GM19239 (cell line): ENCODE measurements at places on chromosomes 3 and 15.

DNA sequence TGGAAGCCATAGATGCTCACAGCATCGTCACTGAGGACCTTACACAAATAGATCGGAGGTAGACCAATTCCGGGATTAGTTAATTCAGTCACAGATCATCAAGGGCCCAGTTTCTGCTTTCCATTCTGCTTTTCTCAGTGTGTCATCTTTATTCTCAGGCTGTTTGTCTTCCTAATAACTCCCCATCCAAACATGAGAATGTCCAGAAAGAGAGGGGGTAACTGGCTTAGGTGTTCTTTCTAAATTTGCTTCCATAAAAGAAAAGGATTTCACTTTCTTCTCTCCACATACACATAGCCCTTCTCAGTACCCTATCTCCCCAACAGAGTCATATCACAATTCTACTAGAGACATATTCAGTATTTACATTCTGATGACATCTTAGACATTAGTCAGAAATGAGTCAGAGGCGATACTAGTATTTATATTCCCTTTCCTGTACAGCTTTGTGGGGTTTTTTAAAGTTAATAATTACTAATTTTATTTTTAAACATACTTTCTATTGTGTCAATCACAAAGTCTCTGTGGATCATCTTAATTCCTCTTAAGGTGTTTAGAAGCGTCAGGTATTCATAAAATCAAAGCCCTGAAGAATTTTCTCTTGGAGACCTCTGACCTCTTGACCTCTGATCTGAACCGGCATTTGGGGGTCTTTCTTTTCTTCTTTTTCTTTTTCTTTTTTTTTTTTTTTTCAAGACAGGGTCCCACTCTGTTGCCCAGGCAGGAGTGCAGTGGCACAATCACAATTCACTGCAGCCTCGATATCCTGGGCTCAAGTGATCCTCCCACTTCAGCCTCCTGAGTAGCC lies 24.3 kb upstream of the IL12A start:
- peak; percentile 42 for DNase-seq

DNA sequence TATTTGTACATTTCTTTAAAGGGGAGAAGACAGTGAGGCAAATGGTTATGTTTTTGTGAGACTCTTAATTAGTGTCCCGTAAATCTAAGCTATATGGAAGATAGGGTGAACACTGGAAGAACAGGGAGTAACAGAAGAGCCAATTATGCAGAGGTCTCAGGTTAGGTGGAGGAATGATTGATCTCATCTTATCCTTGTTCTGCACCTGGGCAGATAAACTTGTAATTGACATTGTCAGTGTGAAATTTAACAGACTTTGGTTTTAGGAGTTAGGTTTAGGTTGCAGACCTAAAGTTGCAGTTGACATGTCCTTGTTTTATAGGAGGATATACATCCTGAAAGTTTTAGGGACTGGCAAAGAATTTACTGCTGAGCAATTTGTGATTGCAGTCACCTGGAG lies 3.1 kb upstream of the TWF2 start:
- no peak for DNase-seq

- no peak for DNase-seq
Observed at GRCh38 chr3:63076357-63076756, 201.1 kb upstream of the CADPS start.

GRCh38 chr15:99925661-99926461 lies 192.6 kb upstream of the LYSMD4 start:
- peak; percentile 26 for DNase-seq

DNA sequence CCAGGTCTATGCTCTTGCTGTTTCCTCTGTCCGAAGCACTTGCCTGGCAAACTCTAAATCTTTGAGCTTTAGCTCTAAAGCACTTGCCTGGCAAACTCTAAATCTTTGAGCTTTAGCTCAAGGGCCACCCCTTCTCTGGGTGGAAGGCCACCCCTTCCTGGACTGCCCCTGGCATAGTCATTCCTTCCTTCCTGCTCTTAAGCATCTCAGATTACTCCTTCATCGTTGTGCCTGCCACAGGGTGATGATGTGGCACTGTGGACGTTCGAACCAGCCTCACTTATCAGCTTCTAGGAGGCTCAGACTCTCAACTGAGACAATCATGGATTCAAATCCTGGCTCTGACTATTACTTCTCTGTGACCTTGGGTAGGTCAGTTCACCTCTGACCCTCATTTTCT lies 10.5 kb upstream of the CRABP1 start:
- no peak for DNase-seq

- no peak for DNase-seq
Observed at GRCh38 chr3:107630779-107631178, 108.0 kb downstream of the BBX start.

DNA sequence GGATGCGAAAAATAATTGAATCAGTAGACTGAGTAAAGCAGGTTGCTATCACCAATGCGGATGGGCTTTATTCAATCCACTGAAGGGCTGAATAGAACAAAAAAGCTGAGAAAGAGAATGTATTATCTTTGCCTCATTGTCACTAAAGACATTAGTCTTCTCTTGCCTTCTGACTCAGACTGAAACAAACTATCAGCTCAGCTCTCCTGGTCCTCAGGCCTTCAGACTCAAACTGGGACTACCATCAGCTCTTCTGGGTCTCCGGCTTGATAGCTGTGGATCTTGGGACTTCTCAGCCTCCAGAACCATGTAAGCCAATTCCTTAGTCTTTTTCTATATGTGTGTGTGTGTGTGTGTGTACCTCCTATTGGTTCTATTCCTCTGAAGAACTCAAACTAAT lies 12.6 kb downstream of the IFT57 start:
- no peak for DNase-seq

- no peak for DNase-seq
Observed at GRCh38 chr3:36214460-36214859, 165.8 kb upstream of the STAC start.

DNA sequence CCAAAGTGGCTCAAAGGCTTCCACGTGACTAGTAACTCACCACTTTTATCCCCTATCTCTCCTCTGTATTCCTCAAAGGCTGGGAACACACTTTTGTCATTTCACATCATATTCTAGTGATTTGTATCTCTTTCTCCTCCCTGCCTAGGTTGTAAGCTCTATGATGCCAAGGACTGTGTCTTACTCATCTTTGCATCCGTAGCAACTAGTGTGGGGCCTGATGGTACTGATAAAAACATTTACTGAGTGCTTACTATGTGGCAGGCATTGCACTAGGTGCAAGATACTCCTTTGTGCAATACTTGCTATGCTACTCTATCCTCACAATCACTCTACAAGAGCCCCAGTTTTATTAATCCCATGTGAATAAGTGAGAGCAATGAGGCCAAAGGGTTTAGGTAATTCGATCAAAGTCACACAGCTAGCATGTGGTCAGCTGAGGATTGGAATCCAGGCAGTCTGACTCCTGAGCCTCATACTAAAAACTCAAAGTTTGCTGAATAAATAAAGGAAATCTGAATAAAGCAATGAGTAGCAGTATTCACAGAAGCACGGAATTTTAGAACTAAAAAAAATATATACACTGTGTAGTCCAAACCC lies 342.6 kb upstream of the ICE2 start:
- DNase-seq, result no peak
